ENCODE measurements at places on chromosomes 2 and 18.

DNA sequence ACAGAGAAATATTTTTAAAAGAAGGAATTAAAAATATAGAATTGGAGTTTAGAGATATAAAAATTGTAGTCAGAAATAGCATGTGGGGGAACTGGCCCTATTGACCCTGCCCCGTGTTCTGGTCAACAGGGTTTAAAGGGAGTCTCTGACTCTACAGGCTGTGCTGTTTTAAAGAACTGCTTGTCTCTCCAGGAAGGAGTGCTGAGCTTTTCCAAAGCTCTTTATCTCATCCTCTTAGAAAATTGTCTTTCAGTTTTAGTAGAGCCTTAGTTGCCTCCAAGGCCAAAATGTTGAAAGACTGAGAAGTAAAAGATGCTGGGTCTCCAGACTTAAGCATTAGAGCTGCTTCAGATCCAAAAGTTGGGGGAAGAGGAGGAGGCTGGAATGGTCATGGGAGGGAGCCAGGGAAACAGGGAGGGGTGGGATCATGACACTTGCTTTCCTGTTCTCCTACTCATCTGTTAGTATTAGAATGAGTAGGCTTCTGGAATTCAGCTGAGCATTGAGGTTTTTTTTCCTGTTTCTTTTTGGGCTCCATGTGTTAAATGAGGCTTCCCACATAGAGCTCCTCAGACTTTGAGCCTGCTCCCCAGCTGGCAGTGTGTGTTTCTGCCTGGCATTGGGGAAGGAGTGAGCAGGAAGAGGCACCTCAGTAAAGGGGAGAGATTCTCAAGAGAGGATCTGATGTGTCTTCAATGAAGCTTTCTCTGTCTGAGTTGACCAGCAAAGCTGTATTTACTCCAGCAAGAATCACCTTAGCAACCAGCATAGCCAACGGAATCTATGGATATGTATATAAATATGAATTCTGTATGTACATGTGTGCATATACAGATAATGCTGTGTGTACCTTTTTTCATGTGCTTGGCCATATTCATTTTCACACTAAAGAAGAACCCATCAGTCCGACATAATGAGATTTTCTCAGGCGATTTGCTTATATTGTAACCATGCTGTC, 186.8 kb upstream of the FBXO11 start:
- no peak for DNase-seq

GRCh38 chr2:217162533-217162932, 302.7 kb upstream of the TNP1 start:
- DNase-seq: peak; percentile 22

DNA sequence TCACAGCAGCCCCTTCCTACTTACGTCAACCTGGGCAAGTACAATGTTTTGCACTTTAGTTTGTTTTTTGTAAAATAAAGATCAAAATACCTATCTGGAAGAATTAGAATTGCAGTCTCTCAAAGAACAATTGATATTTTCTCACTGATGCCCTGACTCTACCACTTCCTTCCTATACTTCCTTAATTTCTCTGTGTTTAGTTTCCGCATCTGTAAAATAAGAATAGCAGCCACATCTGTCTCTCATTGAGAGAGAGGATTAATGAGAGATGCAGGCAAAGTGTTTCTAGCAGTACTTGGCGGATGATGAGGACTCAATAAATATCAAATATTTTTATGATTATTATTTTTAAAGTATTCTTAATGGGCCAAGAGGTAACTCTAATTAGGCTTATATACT, 122.6 kb upstream of the PIEZO2 start:
- no peak for DNase-seq

DNA sequence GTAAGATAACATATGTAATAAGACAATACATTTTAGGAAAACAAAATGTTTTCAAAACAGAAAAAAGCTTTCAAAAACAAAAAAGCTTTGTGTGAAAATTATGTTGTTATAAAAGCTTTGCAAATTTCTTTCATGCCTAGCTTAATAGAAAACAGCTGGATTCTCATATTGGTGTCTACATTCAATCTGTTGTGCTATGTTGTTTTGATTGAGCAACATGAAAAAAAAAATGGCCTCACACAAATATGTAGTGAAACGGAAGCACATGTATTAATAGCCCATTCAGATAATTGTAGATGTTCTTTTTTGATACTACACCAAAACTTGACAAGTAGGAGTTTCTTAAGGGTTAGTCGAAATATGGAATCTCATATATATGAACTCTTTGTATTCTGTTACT, 197.5 kb downstream of the ZEB2 start:
- DNase-seq: no peak

- DNase-seq: no peak
Observed at GRCh38 chr2:79275197-79275596, 115.6 kb upstream of the REG3A start.

DNA sequence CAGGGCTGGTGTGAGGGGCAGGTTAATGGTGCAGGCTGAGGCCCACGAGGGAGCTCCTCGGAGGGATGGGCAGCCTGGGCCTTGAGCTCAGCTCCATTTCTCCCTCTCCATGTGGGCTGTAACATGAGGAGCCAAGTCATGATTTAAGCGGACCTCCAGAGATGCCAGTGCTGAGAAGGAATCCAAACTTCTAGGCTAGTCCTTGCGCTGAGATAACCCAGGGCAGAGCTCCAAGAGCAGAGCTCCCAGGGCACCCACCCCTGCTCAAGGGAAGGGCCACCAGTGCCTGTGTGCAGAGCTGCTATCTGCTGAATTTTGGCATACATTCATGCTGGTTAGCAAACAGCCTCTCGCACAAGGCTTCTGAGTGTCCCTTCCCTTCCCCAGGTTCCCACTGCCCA, 95.1 kb downstream of the MRO start:
- no peak for DNase-seq

GRCh38 chr2:218582076-218582475, 13.4 kb downstream of the CNOT9 start:
- no peak for DNase-seq

GRCh38 chr2:169285531-169286235, 76.7 kb downstream of the LRP2 start:
- no peak for DNase-seq

DNA sequence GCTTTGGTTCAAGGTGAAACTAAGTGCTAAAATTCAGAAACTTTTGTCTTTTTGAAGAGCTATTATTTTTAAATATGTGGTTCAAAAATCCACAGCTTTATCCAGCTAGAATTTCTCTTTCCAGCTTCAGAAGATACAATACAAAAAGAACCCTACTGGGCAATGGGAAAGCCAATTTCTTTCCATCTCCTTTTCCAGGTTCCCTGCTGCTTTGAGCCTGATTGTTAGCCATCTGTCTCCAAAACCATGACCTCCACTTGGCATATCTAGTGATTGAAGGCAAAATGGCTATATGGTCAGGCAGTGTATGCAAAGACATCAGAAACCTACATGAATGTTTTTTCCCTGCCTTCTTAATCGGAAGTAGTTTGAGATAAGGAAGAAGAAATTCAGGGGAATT, 134.1 kb downstream of the KCNH7 start:
- DNase-seq: no peak

DNA sequence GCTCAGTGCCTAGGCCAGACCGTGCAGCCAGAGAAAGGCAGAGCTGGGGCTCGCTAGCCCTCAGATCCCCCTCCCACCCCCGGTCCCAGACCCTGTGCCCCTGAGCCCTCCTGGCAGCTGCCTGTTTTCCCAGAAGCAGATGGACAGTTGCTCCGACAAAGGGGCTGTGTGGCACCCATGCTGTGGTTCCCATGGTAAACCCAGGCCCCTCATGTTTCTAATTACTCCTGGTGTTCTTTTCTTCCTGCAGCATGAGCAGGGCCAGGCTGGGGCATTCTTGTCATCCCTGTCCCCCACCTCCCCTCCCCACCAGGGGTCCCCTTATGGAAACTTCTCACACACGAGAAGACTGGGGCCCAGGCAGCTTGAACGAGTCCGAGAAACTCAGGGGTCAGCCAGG, 269.6 kb downstream of the HAUS1 start:
- DNase-seq: no peak

DNA sequence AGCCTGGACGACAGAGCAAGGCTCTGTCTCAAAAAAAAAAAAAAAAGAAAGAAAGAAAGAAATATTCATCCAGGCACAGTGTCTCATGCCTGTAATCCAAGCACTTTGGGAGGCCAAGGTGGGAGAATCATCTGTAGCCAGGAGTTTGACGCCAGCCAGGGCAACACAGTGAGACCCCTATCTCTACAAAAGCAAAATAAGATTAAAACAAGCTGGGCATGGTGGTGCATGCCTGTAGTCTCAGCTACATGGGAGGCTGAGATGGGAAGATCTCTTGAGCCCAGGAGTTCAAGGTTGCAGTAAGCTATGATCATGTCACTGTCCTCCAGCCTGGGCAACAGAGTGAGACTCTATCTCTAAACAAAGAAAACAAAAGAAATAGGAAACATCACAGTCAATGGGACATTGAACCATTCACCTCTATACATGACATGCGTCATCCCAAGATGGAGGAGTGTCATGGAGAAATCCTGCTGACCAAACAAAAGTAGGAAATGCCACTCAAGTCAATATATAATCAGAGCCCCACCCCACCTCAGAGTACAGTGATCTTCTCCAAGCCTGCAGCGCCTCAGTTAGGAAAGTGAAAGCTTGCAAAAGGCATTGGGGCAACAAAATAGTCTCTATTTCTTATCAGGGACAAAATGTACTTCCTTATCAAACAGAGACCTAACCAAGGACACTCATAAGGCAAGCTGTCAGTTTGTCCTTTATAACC, 9.8 kb downstream of the FEV start:
- DNase-seq: no peak

DNA sequence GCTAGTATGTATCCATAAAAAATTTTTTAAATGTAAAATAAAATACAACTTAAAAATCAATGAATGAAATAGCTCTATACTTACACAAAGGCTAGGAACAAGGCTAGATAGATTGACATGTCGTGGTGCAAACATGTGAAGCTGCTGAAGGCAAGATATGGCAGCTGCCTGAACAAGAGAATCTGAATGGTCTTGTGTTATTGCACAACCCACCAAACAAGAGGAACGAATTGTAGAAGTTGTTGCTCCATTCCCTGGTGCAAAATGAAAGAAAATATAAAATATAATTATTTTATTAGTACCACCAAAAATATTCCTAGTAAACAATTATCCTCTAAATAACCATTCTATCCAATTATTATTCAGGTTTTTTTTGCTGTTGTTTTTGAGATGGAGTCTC, 46.4 kb downstream of the HEATR5B start:
- no peak for DNase-seq

DNA sequence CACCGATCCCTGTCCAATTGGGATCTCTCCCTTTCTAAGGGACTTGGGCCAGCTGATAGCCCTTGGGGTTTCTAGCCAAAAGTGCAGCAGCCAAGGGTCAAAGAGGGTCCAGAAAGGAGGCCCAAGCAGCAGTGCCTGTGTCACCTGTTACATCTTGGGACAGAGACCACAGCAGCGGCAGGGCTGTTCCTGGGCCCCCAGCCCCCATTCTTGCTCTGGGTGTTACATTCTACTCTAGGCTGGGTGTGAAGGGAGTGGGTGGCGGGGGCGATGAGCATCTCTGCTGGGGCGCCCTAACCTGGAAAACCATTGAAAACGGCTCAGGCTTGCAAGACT, 1.2 kb downstream of the PAX3 start:
- DNase-seq: no peak

- DNase-seq: no peak
Observed at GRCh38 chr18:39318462-39318861, 1752.9 kb upstream of the CELF4 start.

- no peak for DNase-seq
Observed at GRCh38 chr2:129191530-129191929, 787.9 kb upstream of the RAB6C start.

DNA sequence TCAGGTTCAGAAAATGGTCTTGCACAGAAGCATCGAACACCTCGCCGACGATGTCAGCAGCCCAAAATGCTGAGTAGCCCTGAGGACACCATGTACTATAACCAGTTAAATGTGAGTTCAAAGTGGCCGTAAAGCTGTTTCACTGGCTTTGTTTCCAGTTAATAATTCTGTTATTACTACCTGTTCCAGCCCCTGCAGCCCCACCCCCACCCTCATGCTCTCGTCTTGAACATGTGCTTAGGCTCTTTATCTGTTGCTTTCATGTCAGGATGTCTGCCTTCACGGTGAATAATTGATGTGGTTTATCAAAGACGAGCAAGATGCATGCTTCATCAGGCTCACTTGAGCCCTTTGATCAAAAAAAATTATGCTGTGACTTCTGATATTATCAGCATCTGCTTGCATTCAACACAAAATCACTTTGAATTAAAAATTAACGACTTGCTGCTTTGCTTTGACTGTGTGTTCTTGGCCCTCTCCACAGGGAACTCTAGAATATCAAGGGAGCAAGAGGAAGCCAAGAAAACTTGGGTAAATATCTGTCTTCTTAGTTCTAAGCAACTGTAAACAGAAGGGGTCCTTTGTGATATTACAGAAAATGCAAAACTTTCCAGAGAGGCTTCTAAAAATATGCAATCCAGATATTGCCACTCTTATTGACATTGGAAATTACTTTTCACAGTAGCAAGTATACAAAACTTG, 63.4 kb upstream of the SP5 start:
- no peak for DNase-seq

- no peak for DNase-seq
Observed at GRCh38 chr2:155026651-155027174, 328.2 kb downstream of the KCNJ3 start.

GRCh38 chr2:7403092-7403775, 486.0 kb downstream of the RNF144A start:
- DNase-seq: no peak

DNA sequence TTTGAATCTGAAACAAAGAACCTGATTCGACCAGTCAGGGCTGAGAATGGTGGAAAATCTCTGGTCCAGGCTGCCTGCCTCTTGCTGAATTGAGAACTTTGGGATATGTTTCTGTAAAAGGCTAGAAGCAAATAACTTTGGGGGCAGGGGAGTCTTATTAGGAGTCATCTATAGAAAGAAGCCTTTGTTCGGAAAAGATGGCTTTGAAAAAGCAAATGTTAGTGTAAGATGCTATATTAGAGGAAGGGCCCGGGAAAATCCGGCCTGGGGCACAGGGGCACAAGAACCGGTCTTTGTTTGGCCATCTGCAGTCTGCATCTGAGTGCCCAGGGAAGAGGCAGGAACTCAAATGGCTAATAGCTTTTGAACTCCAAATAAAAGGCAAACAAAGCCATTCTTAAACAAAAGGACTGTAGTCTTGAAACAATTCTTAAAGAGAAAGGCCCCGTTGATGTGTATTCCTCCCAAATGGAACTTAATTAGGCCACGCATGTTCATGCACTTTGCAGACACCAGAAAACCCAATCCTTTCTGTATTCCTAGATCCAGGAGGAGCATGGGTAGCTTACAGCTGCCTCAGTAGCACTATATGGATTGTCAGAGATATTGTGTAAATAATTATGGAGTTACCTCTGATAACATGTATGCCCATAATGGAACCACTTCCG, 180.0 kb upstream of the ARL4C start:
- DNase-seq: peak; percentile 42

GRCh38 chr2:112814278-112814677, 22.3 kb downstream of the IL1B start:
- DNase-seq: no peak

DNA sequence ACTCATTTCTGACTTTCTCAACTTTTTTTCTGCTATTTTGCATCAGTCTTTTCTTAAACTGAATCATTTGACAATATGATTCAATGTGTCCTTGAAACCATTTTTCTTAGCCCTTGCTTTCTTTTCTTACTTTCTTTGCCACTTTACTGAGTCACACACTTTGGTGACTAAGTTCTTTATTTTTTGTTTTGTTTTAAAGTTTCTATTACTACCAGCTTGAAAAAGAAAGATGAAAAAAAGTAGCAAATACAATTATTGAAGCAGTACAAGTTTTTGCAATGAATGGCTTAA, 116.5 kb downstream of the DOCK10 start:
- DNase-seq: no peak

- no peak for DNase-seq
Observed at GRCh38 chr2:107721586-107721985, 105.1 kb upstream of the RGPD4 start.

All from NCI-H345 (cell line).